ENCODE measurements at places on chromosomes 7 and 10.
A peak's percentile ranks its signal among the peaks of the same experiment; 100 is the strongest.

DNA sequence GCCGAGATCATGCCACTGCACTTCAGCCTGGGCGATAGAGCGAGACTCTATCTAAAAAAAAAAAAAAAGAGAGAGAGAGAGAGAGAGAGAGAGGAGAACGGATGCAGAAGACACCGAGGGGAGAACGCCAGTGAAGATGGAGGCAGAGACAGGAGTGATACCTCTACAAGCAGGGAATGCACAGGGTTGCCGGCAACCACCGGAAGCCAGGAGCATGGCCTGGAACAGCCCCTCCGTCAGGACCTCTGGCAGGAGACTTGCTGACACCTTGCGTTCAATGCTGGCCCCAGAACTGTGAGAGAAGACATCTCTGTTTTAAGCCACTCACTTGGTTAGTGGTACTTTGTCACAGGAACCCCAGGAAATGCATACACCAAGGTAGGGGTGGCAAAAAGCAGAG lies 38.1 kb upstream of the DUSP5 start:
- no peak for DNase-seq

DNA sequence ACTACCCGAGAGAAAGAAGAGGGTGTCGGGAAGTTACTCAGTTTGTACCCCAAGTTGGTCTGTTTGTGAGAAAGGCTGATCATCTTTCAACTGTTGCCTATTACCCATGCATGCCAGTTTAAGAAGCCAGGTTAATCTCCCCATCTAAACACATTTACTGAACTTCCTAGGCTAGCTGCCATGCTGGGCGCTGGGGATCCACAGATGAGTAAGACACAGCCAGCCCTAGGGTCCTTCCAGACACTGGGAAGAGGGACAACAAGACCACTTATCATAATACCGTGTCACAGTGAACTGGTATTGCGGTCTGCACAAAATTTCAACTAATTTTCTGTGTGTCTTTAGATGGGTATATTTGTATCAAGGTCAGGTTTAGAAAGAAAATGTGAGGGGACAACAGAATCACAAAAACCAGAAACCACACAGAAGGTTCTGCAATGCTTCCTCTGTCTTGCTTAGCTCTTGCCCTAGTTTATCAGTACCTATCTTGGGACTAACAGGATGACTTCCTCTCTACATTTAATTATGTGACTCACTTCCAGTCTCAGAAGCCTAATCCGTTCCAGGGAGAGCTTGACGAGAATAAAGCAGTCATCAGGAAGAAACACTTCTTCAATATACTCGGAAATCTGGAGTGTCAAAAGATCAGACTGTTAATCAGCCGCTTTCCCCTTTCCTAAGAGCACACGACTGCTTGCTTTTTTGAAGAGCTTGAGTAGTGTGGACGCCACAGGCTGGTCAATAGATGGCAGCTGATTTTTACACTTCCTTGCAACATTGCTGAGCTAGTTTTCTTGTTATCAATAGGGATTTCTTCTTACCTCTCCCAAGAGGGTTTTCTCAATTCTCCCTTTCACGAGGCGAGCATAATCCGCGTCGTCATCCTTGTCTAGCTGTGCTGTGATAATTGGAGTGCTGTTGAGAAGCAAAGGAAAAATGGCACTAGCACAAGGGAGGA lies 45.7 kb downstream of the POLR3A start:
- DNase-seq: no peak

DNA sequence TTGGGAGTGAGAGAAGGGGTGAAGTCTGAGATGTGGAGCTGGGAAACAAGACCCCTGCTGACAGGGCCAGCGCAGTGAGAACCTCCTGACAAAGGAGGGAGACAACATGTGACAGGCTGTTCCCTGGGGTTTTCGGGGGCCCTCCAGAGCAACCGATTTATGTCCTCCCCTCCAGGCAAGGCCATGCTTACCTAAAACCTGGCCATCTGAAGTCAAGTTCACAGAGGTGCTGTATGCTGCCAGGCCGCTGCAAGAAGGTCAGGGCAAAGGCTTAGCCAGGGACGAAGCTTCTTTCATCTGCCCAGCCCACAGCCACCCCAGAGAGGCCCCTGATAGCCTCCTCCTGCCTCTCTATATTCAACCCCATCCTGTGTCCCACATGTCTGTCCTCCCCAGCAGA lies 20.6 kb downstream of the NPC1L1 start:
- no peak for DNase-seq

DNA sequence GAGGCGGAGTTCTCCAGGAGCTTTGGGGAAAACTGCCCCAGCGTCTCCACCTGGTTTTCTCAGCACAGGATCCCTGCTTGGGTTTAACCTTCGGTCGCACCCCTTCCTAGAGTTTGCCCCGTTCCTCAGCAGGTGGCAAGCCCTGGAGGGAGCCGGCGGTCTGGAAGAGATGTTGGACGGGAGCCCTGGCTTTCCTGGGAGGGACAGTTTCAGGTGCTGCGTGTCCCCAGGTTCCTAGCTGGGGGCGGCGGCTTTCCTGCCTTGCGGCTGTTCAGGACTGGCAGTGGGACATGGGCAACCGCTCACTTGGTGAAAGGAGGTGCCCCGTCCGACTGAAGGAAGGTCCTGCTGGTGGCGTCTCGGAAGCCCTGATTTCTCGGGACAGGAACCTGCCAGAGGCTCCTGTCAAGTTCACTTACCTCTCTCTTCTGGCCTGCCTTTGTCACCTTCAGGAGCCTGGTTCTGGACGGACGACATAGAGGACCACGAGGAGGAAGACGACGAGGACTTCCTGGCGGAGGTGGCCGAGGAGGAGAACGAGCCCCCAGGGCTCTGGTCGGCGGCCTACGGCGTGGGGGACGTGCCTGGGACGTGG lies 14.8 kb downstream of the ZNF316 start:
- DNase-seq: no peak

- no peak for DNase-seq
Measured at GRCh38 chr10:77782328-77783061, 144.1 kb downstream of the DLG5 start.

DNA sequence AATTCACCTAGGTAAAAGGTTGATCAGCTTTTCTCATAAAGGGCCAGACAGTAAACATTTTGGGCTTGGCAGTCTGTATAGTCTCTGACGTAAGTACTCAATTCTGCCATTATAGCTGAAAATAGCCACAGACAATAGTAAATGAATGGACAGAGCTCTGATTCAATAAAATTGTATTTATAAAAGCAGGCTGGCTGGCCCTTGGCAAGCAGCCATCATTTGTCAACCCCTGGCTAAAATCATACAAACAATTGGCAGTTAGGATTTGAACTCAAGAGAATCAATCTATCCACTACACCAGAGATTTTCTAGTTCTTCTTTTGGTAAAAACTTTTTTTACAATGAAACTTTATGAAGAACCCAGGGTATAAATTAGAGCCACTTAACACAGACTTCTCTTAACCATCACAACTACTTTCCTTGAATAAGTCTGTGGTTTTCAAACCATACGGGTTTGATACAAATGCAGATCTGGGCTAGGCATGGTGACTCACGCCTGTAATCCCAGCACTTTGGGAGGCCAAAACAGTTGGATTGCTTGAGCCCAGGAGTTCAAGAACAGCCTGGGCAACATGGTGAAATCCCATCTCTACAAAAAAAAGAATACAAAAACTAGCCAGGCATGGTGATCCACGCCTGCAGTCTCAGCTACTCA lies 124.5 kb downstream of the SLC16A9 start:
- no peak for DNase-seq

- no peak for DNase-seq
Measured at GRCh38 chr10:36281831-36282331, 639.8 kb upstream of the FZD8 start.

DNA sequence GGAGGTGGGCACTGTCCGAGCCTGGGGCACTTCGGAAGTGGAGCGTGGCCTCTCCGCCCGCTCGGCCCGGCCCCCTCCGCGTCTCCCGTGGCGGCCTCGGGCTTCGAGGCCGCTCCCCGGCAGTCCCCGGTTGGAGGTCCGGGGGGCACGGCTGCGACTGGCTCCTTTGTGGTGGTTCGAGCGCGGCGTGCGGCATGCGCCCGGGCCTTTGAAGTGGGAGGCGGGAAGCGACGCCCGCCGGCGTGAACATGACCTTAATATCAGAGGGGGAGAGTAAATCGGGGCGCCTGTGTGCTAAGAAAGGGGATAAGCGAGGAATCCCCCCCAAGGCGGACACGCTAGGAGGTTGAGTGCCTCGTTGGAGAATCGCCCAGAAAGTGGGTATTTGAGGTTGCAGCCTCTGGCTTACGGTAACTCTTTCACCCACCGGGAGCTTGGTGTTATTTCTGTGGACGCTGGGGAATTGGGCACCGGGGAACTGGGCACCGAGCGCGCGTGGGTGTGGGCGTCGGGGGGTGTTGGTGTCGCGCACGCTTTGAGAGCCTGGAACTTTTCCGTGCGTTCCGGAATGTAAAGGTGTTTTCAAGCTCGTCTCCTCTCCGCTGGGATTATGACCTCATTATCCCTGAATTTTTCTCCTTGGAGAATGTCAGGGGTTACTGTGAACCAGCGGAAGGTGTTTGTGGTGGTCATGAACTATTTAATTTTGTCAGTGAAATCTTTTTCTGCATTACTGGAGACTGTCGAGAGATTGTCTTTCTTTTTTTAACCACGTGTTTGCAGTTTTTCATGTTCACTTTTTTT lies 660 bp downstream of the SUV39H2 start:
- DNase-seq: peak; percentile 61

DNA sequence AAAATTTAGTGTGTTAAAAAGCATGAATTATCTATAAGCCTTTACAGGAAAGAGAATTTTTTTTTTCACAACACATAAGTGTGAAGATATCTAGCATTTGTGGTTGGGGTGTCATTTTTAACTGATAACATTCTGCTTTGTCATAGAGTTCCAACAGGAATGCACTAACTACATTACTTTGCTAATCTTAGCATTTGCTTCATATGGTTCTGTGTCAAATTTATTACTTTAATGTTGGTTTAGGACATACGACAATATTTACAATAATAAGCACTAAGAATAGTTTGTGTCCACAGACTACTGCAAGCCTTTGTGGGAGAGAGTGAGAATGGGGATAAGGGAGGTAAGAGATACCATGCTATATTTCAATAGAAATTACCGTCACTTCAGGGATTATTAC lies 40.6 kb upstream of the MAGI2 start:
- peak; percentile 49 for DNase-seq

GRCh38 chr10:17375936-17376584 lies 78.3 kb downstream of the ST8SIA6 start:
- peak; percentile 51 for DNase-seq

- DNase-seq: no peak
Measured at GRCh38 chr7:154553711-154554265, 449.1 kb downstream of the PAXIP1 start.

DNA sequence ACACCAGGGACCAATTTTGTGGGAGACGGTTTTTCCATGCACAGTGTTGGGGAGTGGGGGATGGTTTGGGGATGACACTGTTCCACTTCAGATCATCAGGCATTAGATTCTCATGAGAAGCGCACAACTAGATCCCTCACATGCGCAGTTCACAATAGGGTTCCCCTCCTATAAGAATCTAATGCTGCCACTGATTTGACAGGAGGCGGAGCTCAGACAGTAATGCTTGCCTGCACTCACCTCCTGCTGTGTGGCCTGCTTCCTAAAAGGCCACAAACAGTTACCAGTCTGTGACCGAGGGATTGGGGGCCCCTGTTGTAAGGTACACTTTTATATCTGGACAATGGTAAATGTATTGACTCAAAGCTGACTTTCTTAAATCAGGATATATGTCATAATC lies 45.6 kb upstream of the TRIL start:
- DNase-seq: no peak

GRCh38 chr7:31883761-31884164 lies 186.4 kb downstream of the PDE1C start:
- no peak for DNase-seq

- no peak for DNase-seq
Measured at GRCh38 chr7:126157391-126157790, 1095.3 kb downstream of the GRM8 start.

GRCh38 chr10:34520084-34520483 lies 295.0 kb downstream of the PARD3 start:
- DNase-seq: no peak

GRCh38 chr10:3426190-3426845 lies 253.7 kb upstream of the PITRM1 start:
- DNase-seq: no peak

DNA sequence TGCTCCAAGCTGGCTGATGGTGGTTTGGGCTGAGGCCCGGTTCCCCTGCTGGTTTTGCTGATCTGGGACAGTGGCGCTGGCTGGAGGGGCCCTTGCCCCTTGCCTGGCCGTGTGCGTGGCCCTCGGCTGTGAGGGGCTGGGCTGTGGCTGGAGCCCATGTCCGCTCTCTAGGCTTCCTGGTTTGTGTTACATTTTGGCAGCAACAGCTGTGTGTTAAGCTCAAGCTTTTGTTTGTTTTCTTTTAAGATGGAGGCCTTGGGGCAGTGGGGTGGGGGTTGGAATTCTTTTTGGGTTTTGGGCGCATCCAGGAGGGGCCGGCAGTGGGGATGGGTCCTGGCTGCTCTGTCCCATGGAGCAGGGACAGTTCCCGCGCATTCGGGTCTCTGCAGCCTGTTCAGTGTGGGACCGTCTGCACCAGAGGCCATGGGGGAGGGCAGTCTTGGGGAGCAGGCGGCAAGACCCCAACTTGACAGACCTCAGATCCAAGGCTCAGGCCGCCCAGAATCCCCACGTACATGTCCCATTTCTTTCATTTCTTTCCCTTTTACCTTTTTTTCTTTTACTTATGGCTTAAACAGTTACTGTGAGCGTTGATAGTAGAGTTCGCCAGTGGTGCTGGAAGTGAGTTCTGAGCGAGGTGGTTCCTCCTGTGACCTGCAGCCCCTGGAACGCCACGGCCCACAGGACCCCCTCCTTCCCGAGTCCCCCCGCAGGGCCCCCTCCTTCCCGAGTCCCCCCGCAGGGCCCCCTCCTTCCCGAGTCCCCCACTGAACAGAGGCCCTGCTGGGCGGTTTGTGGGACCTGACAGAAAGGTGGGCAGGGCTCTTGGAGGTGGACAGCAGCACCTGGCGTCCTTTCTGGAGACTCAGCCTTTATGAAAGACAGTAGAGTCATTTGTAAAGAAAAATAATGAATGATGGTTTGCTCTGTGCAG lies 75.3 kb downstream of the INPP5A start:
- DNase-seq: no peak

DNA sequence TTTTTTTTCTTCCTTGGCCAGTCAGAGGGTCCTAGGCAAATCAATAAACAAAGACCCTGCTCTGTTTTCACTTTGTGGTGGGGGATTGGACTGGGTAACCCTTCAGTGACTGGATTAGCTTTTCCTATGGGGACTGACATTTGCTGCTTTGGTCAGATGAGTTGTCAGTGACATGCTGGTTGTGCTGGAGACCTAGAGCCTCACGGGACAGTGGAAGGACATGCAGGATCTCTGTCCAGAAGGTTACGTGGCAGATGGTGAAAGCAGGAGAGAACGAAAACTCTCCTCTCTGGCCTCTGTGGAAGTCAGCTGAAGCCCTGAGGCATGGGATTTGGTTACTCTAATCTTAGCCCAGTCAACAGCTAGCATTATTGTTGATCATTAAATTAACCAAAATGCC lies 90.0 kb upstream of the BMPER start:
- no peak for DNase-seq

DNA sequence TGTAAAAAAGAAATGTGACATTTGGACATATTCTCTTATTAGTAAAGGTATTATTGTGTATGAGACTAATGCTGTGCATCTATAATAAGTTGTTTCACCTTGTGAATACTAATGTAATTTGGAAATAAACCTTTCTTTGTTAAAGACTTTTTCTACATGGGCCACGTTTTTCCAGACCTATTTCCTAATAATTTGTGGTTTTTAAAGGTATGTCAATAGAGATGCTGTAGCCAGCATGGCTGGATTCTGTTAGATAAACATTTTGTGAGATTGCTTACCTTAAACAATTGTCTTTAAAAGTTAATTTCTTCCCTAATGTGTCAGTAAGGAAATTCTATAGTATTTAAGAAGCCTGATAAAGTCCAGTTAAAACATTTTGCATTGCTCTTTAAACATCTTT lies 56.0 kb downstream of the KAT6B start:
- DNase-seq: no peak

- no peak for DNase-seq
Measured at GRCh38 chr7:83439026-83439425, 209.9 kb downstream of the SEMA3E start.

All from hematopoietic multipotent progenitor cell treated with erythropoietin and hydrocortisone succinate and interleukin-3 and kit ligand, for 4 days (in vitro differentiated cells).